Endothelial cell of umbilical vein (primary cell): ENCODE measurements at places on chromosomes 11 and 22. TPM values are rescaled to one million over a fixed set of nuclear protein-coding genes. Genes with fewer than 3 reads are reported as not detected.

GRCh38 chr11:26331911-26332571, at the start of gene ANO3:
Gene ANO3 (plus strand): TSS chr11:26332130. CDS start chr11:26332276, 146 bp downstream.
- DNase-seq, result peak; percentile 65

PTPRCAP gene
- 1.4 TPM in 1 of 2 replicates, not detected in the other for total RNA-seq

PRSS23 gene
- 240 and 278 TPM in 2 replicates for total RNA-seq

CRYBA4 gene
- total RNA-seq, result not detected in 2 replicates

- DNase-seq, result peak; percentile 67
These were observed 18.9 kb downstream of the AP1B1 start for GRCh38 chr22:29369460-29369859.

GP1BB gene
- 1.5 and 1.7 TPM in 2 replicates for total RNA-seq

MYO7A gene
- 1.4 and 3.6 TPM in 2 replicates for total RNA-seq

POU2AF3 gene
- total RNA-seq, result not detected in 2 replicates

DNA sequence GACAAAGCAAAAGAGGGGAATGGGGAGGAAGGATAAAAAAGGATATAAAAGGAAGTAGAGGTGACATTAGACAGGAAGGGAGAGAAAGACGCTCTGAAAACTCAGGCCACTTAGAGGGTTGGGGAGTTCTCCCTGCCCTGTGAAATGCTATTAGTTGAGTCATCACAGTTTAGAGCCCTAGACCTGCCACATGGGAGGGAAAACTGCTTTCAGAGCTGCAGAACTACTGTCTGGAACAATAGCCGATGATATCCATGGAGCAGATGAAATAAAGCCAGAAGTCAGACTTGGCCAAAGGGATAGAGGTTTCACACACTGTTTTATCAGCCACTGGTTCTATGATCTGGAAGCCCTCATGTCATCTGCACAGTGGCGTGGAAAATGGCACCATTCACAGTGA, 157.9 kb downstream of the NCAM1 start:
- DNase-seq, result no peak

- no peak for DNase-seq
These were observed 9.1 kb downstream of the POLD4 start for GRCh38 chr11:67344264-67344663.

DNA sequence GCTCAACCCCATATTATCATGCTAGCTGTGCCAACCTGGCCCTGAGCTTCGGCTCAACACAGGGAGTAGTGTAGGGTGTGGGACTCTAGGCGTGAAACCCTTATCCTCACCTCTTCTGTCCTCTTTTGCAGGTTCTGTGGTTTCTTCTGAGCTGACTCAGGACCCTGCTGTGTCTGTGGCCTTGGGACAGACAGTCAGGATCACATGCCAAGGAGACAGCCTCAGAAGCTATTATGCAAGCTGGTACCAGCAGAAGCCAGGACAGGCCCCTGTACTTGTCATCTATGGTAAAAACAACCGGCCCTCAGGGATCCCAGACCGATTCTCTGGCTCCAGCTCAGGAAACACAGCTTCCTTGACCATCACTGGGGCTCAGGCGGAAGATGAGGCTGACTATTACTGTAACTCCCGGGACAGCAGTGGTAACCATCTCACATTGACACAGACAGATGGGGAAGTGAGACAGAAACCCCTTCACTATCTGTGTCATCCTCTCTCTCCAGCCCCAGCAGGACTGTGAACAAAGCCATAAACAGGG, 76.4 kb downstream of the GGTLC2 start:
- DNase-seq, result no peak

CALCA gene
- total RNA-seq, result not detected in 2 replicates

GRCh38 chr22:32539631-32540421, 65.2 kb downstream of the FBXO7 start:
- DNase-seq, result no peak

KCTD17 gene
- 48.0 and 59.2 TPM in 2 replicates for total RNA-seq

DNA sequence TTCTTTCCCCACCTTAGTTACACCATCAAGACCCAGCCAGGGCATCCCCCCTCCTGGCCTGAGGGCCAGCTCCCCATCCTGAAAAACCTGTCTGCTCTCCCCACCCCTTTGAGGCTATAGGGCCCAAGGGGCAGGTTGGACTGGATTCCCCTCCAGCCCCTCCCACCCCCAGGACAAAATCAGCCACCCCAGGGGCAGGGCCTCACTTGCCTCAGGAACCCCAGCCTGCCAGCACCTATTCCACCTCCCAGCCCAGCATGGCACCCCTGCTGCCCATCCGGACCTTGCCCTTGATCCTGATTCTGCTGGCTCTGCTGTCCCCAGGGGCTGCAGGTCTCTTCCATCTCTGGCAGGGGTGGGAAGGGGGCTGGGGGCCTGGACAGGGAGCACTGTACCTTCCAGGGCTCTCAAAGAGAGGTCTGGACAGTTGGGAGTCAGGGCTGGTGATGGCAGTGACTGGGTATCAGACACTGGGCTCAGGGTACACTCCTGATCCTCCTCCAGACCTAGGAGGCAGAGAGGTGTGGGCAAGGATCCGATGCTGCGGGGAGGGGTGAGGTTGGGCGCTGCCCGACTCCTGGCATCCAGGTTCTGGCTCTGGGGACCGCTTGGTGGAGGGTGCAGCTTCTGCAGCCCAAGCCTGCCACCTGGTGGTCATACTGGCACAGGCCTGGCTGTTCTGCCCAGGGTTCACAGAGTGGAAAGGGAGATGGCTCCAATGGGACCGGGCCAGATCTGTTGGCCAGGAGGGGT, at the start of gene UPK2:
Gene UPK2, plus strand, starts transcription at position 205 of the 753 bp plus-strand sequence. Its CDS starts 53 bp downstream, at position 258.
- peak; percentile 68 for DNase-seq

DNA sequence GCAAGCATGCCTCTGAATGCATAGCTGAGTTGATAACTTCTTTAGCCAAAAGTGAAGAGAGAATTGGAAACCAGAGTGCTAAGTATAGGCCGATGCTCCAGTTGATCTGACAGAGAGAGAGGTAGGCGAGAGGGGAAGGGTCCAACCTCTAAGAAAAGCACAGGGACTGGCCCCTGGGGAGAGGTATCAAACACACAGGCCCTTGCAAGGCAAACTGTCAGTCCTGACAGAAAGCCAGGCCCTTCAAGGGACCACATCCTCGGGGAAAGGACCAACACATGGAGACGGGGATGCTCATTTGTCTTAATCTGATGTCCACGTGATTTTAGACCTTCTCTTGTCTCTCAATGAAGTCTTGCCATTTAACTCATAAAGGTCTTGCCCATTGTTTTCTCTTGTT, 43.9 kb upstream of the SPATA19 start:
- DNase-seq, result no peak

GRK3 gene
- 3.0 and 4.4 TPM in 2 replicates for total RNA-seq

TMEM151A gene
- not detected in 2 replicates for total RNA-seq

KRTAP5-8 gene
- total RNA-seq, result not detected in 2 replicates

TEX54 gene
- not detected in 2 replicates for total RNA-seq

GRCh38 chr11:33719587-33719986, 16.6 kb downstream of the CD59 start:
- DNase-seq, result no peak

UBQLNL gene
- total RNA-seq, result 0.28 and 0.33 TPM in 2 replicates

DNA sequence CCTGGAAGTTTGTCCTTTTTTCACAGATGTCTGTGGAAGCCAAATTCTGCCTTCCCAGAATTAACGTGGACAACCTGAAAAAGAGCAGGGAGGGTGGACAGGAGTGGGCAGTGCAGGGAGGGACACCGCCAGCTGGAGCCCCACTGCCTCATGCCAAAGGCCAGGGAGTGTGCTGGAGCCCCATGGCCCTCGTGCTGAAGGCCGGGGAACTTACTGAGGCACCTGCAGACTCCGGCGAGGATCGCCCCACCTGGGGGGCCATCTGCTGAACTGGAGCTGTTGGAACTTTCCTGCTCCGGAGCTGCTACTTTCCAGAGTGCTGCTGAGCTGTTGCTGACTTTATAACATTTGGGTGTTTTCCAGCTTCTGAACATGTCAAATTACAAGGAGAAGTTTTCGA, 35.2 kb downstream of the MOV10L1 start:
- DNase-seq, result no peak

SAA2 gene
- total RNA-seq, result not detected in 2 replicates

DNA sequence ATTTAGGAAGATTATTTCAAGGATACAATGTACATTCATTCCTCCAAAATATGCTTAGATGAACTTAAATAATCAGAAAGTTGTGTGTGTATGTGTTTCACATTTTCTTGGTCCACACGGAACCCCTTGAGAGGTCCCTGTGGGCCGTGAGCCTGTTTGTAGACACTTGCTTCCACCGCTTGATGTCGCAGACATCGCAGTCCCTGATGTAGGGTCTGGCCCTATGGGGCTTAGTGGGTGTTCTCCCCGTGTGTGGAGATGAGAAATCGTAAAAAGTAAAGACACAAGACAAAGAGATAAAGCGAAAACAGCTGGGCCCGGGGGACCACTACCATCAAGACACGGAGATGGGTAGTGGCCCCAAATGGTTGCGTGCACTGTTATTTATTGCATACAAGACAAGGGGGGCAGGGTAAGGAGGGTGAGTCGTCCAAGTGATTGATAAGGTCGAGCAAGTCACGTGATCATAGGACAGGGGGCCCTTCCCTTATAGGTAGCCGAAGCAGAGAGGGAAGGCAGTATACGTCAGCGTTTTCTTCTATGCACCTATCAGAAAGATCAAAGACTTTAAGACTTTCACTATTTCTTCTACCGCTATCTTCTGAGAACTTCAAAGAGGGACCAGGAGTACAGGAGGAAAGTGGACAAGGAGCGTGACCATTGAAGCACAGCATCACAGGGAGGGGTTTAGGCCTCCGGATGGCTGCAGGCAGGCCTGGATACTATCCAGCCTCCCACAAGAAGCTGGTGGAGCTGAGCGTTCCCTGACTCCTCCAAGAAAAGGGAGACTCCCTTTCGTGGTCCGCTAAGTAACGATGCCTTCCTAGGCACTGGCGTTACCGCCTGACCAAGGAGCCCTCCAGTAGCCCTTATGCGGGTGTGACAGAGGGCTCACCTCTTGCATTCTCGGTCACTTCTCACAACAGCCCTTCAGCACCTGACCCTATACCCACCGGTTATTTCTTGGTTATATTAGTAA, 1.2 kb upstream of the APOBEC3C start:
- DNase-seq, result no peak

DNA sequence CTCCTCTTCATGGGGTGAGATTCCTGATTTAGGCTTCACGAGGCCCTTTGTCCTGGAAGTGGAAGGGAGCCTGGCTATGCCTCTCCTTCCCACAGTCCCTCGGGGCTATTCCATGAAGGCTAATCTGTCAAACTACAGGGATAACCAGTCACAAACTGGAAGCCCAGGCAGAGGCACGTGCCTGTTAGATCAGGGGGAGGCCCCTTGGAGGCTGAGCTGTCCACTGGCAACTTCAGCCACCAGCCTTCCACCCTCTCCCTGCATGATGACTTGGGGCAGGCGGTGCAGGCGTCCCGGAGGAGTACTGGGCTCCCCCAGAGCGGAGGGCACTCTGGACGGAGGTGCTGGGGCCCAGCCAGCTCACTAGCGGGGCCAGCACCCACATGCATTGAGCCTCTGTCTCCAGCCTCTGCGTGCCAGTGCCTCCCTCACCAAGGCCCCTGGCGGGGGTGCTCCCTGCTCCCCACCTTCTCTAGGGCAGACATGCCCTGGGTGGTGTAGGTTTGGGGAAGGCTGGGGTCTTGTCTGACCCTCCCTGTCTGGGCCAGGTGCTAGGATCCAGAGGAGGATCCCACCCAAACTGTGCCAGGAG, 42.9 kb downstream of the WNT11 start:
- DNase-seq, result no peak

TP53AIP1 gene
- total RNA-seq, result not detected in 2 replicates

LDHAL6A gene
- not detected in 2 replicates for total RNA-seq

PHOX2A gene
- not detected in 2 replicates for total RNA-seq

DNA sequence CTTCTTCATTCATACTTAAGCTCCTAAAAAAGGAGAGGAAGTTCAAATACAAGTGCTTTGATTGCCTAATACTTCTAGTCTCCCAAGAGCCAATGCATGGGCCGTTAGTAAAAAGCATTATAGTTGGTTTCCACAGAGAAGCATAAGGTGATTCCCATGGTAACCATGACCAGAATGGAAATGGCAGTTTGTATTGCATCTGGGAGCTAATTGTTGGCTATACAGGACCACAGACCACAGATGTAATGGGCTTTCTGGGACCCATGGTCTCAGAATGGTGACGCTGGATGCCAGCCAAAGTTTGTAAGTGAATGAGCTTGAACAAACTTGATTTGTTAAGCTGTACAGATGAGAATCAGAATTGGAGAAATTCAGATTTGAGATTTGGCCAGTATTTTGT, 333.9 kb upstream of the C11orf87 start:
- no peak for DNase-seq

- DNase-seq, result no peak
These were observed 4.2 kb downstream of the ZNF280A start for GRCh38 chr22:22515890-22516289.

DNA sequence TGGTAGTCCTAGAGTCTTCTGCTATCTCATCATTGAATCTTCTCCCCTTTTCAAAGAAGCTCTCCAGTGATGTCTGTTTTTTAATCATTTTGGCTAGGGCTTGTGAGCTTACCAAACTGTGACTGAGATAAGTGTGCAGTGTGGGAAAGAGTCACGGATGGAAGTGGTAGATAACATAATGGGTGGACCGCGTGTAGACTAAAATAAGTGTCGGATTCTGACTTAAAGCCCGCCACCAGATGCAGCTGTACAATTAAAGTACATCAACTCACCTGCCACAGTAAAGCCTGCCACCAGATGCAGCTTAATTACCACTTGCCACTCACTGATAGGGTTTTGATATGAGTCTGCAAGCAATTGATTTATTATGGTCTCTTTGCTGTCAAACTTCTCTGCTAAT, 581.5 kb downstream of the LRRC4C start:
- no peak for DNase-seq

CEND1 gene
- total RNA-seq, result 0.40 and 0.83 TPM in 2 replicates

HBD gene
- not detected in 2 replicates for total RNA-seq

DNA sequence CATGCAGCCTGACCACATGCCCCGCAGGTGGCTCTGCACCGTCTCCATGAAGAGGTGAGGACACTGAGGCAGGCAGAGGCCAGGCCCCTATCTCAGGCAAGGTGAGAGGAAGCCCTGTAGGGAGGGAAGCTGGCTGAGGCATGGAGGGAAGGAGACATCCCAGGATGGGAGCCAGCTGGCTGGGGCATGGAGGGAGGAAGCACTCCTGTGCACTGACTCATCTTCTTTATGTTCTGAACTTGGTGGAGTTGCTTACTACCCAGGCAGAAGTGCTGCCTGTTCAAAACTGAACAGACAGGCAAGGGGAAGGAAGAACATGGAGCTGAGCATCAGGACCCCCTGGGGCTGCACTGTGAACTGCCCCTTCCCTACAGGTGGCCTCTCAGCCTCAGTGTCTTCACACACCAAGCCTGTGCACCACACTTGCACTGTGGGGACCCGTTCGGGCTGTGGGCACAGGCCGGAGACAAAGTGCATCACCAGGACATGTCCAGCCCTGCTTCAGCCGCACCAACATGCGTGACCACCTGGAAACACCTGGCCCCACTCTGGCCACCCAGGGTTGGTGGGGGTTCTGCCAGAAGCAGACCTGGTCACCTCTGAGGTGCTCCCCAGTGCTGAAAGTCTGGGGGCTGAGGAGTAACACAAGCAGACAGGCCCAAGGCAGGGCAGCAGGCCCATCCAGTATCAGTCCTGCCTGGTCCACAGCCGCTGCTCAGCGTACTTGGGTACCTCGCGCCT, 55.5 kb downstream of the DGCR2 start:
- DNase-seq, result no peak

KDELR3 gene
- 28.6 and 40.2 TPM in 2 replicates for total RNA-seq

GRCh38 chr22:49699476-49699875, 128.2 kb downstream of the BRD1 start:
- DNase-seq, result no peak
